Right forelimb (tissue), 1 donor: ENCODE measurements at places on chromosomes 4 and X.

DNA sequence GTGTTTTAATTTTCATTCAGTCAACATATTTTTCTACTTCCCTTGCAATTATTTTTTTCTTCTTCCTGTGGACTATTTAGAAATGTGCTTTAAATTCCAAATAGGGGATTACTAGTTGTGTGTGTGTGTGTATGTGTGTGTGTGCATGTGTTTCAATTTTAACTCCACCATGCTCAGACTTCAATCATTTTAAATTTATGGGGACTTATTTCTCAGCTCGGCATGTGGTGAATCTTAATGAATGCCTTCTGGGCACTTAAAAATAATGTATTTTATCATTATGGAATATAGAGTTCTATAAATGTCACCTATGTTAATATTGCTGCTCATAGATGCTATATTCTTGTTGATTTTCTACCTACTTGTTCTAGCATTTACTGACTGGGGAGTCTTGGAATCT lies 465.6 kb upstream of the PRKX start:
- no peak for DNase-seq

DNA sequence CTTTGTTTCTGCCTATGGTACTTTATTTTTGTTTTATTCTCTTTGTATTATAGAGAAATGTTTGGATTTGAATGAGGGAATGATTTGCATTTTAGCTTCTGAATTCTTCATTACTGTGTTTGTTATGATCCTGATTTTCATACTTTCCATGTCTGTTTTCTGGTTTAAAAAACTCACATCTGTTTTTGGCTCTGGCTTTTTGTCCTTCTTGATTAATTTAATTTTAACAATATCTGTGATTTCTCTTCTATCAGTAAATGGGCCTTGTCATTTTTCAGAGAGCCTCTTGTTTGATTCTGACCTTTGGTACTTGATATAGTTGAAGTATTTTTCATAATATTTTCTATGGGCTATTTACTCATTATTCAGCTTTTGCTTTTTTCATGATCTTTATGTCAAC lies 341.6 kb upstream of the HAND2 start:
- no peak for DNase-seq

- no peak for DNase-seq
Measured at GRCh38 chr4:37397505-37397904, 153.0 kb downstream of the NWD2 start.

DNA sequence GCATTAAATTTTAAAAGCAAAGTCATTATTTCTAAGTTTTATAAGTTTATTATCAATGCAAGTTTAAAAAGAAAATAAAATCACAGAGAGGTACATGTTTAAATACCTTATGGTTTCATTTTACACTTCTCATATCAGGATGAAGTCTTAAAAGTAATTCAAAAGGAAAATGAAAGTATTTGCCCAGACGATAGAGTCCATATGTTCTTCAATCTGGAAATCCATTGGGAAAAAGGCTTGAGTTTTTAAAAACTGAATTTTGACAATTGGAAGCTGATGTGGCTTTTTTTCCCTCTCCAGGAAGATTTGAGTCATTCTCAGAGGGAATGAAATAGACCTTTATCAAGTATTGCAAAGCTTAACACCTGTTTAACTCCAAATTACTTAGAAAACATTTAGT lies 37.1 kb downstream of the MAB21L2 start:
- no peak for DNase-seq

- DNase-seq = no peak
Measured at GRCh38 chr4:27807207-27807606, 946.6 kb downstream of the STIM2 start.

GRCh38 chr4:97587912-97588311 lies 555.4 kb downstream of the STPG2 start:
- DNase-seq = no peak

GRCh38 chr4:11106190-11106589 lies 322.5 kb downstream of the HS3ST1 start:
- no peak for DNase-seq

GRCh38 chrX:53412446-53412845 lies 10.0 kb downstream of the SMC1A start:
- DNase-seq = no peak

DNA sequence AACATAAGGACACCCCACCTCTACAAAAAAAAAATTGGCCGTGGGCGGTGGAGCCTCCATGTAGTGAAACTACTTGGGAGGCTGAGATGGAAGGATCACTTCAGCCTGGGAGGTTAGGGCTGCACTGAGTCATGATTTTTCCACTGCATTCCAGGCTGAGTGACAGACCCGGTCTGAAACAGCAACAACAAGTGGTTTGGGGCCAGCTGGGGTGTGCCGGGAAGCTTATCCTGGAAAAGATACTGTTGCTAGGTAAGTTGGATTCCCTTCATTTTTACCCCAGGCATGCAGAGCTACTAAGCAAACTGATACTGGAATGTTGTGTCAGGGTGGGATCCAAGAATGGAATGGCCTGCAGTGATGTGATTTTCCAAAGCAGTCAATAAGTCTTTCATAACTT lies 57.0 kb downstream of the XAGE2 start:
- DNase-seq = no peak

DNA sequence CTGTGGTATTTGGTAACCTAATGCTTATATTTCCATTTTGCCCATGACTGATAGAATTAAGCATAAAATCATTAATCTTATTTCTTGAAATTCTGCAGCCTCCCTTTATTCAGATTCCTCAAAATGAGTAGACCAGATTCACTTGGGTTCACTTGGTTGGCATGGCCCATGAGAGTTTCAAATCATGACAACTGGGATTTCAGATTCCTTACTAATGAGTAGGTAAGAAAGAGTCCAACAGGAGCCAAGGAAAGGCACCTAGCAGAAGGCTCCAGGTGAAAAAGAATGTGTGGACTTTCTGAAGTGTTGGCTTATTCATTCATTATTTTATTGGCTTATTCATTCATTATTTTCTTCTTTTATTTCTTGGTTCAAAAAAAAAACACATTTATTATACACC lies 27.2 kb upstream of the GATB start:
- no peak for DNase-seq

DNA sequence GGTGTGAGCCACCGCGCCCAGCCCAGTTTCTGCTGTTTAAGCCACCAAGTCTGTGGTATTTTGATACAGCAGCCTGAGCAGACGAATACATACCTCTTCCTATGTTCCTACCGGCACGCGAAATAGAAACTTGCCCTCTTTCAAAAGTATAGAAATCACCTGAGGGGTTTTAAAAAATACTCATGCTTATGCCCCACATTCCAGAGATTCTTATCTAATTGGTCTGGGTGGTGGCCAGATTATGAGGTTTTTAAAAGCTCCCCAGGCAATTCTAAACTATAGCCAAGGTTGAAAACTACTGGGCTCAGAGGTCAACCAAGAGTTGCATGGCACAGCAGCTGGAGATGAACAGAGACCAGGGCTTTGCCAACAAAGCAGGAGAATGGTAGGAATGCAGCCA lies 24.9 kb upstream of the HUWE1 start:
- no peak for DNase-seq

GRCh38 chr4:88859191-88859812 lies 161.7 kb upstream of the NAP1L5 start:
- no peak for DNase-seq

- peak; percentile 55 for DNase-seq
Measured at GRCh38 chr4:182144626-182145333, 98.4 kb upstream of the TENM3 start.

DNA sequence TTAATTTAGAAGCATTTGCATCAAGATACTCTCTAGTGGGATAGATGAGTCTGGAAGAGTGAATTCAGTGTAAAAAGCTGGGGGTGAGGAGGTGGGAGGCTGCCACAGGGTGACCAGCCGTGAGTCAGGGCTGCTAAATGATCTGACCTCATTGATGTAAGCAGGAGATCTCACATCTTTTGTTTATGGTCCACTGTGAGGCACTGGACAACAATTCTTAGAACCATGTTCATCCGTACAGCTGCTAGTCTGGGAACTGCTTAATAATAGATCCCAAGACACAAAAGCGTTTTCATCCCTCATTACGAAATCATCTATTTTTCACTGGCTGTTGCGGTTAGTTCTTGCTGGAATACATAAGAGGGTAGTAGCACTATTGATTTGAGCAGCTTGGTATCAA lies 14.1 kb downstream of the KLF3 start:
- no peak for DNase-seq

DNA sequence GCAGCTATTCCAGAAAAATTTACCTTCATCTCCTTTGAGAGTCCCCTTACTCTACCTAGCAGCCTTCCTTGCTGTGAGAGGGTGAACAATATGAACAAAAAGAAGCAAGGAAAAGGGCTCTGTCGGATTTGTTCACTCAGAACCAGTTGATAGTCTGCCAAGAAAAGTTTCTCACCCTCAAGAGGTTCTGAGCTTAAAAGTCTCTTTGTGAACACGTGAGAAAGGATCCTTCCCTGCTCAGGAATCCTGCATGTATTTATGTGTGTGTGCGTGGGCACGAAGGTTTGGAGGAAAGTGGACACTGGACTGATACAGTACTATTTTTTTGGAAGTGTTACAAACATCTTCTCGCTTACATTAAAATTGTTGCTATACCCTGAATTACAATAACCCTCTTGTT lies 178.6 kb upstream of the JADE1 start:
- DNase-seq = no peak

DNA sequence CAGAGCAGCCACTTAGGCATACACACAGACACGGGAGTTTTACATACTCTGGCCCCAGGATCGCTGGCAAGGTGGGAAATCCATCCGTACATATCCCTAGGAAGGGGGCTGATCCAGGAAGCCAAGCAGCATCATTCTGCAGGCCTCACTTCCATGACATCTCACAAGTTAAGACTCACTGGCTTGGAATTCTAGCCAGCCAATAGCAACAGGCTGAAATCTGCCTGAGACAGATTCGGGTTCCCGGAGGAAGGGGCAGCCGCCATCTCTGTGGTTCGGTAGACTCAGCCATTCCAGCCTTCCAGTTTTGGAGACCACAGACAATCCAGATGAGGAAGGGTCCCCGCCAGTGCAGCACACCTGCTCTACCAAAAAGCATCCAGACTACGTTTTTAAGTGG lies 31.3 kb downstream of the SOWAHB start:
- no peak for DNase-seq

DNA sequence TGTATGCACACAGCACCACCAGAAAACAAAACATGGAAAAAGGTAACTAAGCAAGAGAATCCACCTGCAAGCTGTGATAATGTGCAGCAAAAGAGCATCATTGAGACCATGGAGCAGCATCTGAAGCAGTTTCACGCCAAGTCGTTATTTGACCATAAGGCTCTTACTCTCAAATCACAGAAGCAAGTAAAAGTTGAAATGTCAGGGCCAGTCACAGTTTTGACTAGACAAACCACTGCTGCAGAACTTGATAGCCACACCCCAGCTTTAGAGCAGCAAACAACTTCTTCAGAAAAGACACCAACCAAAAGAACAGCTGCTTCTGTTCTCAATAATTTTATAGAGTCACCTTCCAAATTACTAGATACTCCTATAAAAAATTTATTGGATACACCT lies 90.2 kb downstream of the TET2 start:
- DNase-seq = no peak

DNA sequence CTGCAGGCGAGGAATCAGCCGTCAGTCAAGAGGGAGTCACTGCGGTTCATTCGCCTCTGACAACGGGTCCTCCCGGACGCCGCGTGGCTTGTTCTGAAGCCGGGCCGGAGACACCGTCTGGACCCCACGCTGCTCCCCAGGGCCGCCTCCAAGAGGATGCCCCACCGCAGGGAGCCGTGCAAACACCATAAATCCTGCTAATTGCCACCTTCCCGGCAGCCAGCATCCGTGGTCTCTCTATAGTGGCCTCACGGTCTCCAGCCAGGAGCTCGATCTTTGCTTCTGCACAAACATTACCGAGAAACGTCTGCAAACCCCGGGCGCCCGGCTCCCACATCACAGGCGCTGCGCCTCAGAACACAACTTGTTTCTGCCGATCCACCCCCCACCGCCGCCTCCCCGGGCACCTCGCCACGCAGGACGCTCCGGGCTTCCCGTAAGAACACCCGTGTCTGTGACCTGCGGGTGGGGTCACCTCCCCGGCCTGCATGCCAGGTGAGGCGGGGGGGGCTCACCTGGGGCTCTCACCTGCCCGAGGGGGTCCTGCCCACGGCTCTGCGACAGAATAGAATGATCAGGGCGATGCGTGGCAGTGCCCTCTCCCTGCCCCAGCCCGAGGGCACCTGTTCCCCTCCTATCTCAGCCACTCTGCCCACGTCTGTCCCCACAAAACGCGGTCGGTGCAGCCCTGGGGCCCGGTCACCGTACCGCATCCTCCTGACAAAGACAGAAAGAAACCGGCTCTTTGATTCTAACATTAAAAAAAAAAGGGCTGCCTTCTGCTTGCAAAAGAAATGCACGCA lies 32.4 kb upstream of the PPP2R3B start:
- peak; percentile 65 for DNase-seq

DNA sequence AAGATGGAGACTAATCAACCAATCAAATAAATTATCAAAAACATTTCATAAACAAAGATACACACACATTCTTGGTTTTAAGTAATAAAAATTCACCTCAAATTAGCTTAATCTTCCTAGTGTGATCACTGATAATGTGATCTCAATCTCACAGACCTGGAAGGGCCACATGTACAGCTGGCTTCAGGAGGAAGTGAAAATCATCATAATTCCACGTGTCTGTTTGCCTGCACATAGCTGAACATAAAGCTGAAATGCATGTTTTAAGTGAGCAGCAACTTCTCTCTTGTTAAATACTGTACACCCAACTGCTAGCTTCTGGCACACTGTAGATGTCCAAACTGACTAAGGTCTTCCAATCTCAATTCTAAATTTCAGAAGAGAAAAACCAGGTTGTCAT lies 53.8 kb downstream of the ARHGAP6 start:
- DNase-seq = no peak

- DNase-seq = no peak
Measured at GRCh38 chrX:10231461-10231860, 74.7 kb downstream of the CLCN4 start.

- no peak for DNase-seq
Measured at GRCh38 chr4:81634766-81635549, 163.3 kb upstream of the RASGEF1B start.

GRCh38 chr4:20394512-20394911 lies 142.8 kb downstream of the SLIT2 start:
- DNase-seq = no peak

GRCh38 chrX:115592997-115593734 lies 32.2 kb downstream of the PLS3 start:
- no peak for DNase-seq

GRCh38 chr4:19803406-19803805 lies 448.3 kb upstream of the SLIT2 start:
- no peak for DNase-seq
